Activated T-helper 2 cell treated with anti-CD3 and anti-CD28 coated beads, Interferon-gamma antibody, Interleukin-2, Interleukin-4, amounts not matched to agents 10 μg/mL and 5 μg/mL and 100 μg/mL, durations not matched to agents 14 hours and 24 hours and 36 hours (primary cell): ENCODE measurements at places on chromosomes 2 and 18.

DNA sequence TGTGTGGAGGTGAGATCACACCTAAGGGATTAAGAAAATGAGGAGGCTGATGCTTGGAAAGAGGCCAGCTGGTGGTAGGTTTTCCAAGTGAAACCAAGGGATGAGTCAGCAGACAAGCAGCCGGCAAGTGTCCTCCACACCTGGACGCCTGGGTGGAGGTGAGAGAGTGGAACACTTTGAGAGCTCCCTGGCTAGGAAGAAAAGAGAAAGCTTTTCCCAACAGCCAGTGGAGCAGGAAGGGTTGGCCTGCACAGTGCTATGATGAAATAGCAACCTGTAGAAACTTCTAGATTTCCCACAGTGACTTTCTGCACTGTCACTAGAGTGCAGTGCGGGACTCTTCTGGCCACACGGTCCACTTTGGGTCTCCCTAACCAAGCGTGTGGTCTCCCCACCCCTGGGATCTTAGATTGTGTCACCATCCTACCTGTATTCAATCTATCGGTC, 19.6 kb upstream of the IL37 start:
- no peak for DNase-seq

DNA sequence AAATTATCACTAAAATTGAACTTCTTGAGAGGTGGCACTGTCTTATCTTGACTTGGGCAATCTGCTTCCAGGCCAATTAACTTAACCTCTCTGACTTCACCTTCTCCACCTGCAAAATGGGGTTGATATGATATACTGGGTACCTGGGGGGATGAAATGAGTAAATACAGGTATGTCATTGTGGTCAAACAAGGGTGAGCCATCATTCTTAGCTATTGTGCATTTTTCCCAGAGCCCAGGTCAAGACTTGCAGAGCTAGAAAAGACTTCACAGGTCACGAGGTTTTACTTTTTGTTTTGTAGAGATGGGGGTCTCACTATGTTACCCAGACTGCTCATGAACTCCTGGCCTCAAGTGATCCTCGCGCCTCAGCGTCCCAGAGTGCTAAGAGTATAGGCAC, 145.0 kb downstream of the PRKCE start:
- no peak for DNase-seq

DNA sequence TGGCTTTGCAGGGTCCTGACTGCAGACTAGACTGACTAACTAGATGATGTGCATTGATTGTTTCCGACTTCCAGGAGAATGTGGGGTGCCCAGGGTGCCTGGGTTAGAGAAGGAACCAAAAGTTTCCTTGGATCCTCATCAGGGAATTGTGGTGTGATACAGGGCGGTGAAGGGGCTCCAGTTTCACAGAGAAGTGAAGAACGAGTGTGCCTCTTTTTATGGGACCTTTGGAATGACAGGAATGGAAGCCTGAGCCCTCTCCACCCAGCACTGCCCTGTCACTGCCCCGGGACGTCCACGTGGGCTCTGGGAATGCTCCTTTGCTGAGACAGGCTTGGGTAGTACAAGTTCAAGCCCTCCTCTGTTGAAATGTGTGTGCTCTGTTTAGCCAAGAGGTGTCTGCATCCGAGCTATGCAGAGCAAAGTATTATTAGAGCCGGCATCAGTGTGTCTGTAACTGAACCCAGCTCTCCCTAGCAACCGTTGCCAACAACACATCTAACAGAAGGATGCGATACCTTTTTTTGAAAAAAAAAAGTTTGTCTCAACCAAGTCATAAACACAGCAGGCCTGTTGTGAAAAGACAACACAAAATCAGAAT, 183.6 kb downstream of the SMAD7 start:
- DNase-seq: no peak

- DNase-seq: no peak
Observed at GRCh38 chr18:35890323-35890722, 82.2 kb upstream of the RMP24 start.

- no peak for DNase-seq
Observed at GRCh38 chr2:1770566-1771380, 26.5 kb upstream of the PXDN start.

- DNase-seq: no peak
Observed at GRCh38 chr2:222447131-222447530, 22.8 kb downstream of the SGPP2 start.

GRCh38 chr18:73093687-73094250, 226.0 kb upstream of the NETO1 start:
- DNase-seq: no peak

- no peak for DNase-seq
Observed at GRCh38 chr18:78913395-78913794, 66.2 kb upstream of the SALL3 start.

DNA sequence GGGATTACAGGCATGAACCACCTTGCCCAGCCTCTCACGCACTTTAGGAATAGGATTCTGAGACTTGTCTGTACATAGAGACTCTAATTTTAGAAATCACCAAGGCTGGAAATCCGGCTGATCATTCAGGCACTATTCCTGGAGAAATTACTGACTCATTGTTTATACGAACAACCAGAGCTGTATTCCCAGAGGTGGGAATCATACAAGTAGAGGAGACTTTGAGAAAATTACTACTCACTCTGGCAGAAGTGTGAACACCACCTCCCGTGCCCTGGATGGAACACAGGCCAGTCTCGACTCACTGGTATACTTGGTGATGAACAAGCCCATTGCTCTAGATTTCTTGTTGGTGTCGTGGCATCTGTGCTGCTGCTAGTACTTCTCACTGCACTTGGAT, 5.8 kb upstream of the ADNP2 start:
- DNase-seq: no peak

DNA sequence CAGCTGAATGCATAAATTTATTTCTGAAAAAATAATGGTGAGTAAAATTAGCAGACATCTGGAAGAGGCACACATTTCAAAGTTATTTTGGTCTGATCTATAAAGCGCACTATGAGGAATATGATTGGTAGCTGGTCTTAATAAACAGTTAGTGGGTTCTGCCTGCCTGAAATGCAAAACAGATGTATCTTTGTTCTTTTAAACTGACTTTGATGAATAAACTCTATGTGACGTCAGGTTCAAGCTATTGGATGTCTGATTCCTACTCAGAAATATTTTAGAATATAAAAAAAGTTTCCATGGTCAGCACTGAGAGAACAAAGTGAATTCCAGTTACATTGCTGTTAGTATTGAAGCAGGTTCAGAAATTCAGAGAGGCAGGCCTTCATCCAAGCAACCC, 136.4 kb downstream of the TPGS2 start:
- no peak for DNase-seq

- no peak for DNase-seq
Observed at GRCh38 chr2:129975016-129975774, 4.3 kb upstream of the RAB6C start.

DNA sequence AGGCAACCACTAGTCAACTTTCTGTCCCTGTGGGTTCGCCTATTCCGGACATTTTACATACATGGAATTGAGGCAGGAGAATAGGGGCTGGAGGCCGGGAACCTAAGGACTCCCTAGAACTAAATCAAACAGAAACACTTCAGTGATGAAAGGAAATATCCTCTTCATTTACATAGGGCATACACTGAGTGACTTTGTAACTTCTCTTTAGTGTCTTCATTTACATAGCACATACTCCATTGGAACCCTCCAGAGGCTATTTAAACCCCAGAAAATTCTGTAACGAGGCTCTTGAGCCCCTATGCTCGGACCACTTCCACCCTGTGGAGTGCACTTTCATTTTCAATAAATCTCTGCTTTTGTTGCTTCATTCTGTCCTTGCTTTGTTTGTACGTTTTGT, 56.5 kb downstream of the CCDC195 start:
- DNase-seq: no peak

- no peak for DNase-seq
Observed at GRCh38 chr2:126482582-126483464, 173.1 kb upstream of the GYPC start.

- no peak for DNase-seq
Observed at GRCh38 chr18:46402396-46402795, 254.6 kb downstream of the LOXHD1 start.

DNA sequence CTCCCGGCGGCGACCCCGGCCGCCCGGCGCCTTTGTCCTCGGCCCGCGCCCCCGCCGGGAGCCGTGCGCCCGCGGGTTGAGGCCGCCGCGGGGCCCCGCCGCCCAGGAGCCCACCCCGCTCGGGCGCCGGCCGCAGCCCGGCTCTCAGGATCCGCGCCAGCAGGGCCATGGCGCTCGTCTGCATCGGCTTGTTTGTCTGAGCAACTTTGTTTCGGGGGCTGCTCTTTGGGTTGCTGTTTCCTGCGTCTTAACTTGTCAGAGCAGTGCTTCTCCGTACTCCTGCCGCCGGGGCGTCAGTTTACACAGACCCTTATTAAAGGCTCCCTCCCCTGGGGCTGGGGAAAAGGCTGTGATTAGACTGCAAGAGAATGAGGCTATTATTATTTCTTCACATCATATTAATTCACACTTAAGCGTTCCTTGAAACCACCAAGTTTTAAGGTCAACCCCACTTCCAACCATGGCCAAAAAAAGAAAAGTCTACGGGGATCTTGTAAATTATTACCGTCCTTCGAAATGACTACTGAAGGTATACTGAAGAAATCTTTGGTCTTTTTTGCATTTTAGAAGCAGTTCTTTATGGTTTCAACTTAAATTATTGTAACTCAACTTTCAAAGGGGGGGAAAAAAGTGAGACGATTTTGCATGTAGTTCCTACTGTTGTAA, at the start of gene CYP27C1:
Gene CYP27C1 (minus strand): TSS at position 198 of the 666 bp plus-strand sequence. CDS start 29 bp downstream, at position 169.
- DNase-seq: no peak

DNA sequence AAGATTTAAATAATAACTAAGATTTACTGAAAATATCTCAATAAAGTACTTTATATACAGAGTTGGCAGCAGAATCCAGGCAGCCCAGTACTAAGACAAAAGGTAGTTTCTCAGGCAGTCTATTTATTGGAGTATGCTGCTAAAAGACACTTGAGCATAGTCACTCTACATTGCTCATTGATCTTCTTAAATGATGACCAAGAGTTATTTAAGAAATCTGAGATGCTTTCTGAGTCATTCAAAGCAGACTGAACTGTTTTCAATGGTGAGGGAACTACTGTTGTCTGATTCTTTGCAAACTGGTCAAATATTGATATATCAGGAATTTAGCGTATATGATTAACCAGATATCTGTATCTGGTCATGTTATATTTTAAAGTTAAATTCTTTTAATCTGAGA, 133.6 kb downstream of the PHLPP1 start:
- no peak for DNase-seq
